NCI-H510A treated with DMSO at 0.1 percent for 48 hours (cell line): ENCODE measurements at places on chromosomes 3 and 15.

DNA sequence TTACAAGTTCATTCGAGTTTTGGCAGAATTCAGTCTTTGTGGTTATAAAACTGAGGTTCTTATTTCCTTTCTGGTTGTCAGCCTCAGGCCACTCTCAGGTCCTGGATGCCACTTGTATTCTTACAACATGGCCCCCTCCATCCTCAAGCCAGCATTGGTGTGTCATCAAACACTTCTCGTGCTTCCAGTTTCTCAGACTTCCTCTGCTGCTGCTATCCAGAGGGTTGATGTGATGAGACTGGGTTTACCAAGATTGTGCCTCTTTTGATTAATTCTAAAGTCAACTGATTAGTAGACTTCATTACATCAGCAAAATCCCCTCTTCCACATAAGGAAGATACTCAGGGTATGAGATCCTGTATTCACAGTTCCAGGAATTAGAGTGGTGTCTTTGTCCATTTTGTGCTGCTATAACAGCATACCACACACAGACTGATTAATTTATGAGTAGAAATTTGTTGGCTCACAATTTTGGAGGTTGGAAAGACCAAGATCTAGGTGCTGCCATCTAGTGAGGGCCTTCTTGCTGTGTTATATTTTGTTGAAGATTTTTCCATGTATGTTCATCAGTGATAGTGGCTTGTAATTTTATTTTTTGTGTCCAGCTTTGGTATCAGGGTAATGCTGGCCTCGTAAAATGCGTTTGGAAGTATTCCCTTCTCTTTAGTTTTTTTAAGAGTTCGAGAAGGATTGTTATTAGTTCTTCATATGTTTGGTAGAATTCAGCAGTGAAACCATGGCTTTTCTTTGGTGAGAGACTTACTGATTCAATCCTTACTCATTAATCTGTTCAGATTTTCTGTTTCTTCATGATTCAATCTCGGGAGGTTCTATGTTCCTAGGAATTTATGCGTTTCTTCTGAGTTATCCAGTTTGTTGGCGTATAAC lies 11.1 kb downstream of the LRCH3 start:
- peak; percentile 23 for DNase-seq

GRCh38 chr3:171991166-171991565 lies 48.2 kb upstream of the FNDC3B start:
- peak; percentile 75 for DNase-seq

DNA sequence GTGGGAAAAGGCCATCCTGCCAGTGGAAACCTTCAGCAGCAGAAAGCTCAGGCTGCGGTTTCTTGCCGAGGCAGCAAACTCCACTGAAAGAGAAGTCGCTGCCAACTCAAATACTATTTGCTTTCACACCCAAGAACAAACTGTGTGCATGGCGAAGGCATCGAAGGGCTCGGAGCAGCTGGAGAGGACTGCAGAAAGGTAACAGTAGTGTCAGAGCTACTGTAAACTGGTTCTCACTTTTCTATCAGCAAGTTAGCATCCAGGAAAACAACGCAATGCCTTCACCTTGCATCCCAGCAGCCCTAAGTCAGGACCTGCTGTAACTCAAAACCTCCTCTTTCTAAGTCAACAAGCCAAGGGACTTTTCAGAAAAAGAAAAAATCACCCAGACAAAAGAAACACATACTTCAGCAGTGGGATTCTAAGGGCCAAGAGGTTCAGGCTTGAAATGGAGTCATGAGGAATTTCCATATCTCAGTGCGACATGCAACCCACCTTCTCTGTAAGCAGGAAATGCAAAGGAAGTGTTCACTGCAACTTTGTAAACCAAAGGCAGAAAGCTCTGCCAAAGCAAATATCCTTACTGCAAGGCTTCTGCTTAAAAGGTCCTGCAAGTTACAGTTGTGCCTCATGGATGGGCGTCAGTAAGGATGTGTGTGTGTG lies 193.5 kb downstream of the FOXP1 start:
- DNase-seq: peak; percentile 39

- no peak for DNase-seq
Observed at GRCh38 chr3:153746211-153746610, 375.0 kb upstream of the ARHGEF26 start.

GRCh38 chr15:70362350-70362749 lies 264.6 kb upstream of the TLE3 start:
- peak; percentile 17 for DNase-seq

DNA sequence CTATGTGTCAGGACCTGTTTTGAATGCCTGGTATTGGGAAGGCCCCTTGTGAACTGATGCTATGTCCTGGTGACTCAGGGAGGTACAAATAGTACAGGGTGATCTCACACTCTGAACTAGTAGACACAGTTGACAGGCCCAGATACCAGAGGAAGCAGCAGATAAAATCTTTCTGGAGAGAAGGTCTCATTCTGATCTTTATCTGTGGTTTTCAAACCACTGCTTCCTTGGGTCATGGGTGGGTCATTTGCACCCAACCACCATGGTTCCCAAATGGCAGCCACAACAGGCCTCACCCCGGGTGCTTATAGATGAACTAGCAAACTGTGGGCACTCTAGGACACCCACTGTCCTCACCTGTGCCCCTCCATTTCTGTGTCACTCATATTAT lies 43.4 kb downstream of the PXYLP1 start:
- DNase-seq: no peak

GRCh38 chr3:13132281-13132680 lies 59.1 kb upstream of the IQSEC1 start:
- DNase-seq: no peak

GRCh38 chr3:107208100-107208499 lies 169.1 kb upstream of the CCDC54 start:
- peak; percentile 1 for DNase-seq
